ENCODE measurements at places on chromosomes 3 and 15.
A peak's percentile ranks its signal among the peaks of the same experiment; 100 is the strongest.

DNA sequence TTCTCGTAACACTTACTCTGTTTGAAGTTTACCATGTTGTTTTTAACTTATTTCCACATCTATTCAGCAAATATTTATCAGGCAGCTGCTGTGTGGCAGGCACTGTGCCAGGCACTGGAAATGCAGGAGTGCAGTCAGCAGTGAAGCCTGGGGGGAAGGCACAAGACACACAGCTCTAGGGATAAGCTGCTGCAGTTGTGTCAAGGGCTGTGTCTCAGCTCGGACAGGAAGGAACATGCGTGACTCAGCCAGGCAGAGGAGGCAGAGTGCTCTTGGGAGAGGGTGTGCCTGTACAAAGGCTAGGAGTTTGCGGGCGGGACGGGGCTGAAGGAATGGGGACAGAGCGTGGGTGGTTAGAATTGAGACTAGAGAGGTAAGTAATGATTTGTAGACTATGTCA lies 24.7 kb downstream of the LYSMD4 start:
- no peak for DNase-seq

- no peak for DNase-seq
These were observed 95.0 kb upstream of the HACD2 start for GRCh38 chr3:123679712-123680386.

DNA sequence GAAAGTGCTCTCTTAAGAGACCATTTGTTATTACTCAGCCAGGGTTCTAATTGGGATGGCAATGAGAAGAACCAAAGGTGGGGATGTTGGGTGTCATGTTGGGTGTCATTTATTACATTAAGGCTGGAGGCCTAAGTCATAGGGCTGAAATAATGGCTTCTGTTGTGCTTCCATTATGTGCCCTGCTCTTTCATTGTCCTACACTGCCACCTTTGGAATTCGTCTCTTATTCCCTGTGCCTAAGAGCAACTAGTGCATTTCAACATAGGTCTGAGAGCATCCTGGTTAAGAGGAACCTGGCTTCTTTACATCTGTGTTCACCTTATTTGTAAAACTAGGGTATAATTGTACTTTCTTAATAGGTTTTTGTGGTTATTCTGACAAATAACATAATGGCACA lies 32.2 kb downstream of the RIOX2 start:
- no peak for DNase-seq

DNA sequence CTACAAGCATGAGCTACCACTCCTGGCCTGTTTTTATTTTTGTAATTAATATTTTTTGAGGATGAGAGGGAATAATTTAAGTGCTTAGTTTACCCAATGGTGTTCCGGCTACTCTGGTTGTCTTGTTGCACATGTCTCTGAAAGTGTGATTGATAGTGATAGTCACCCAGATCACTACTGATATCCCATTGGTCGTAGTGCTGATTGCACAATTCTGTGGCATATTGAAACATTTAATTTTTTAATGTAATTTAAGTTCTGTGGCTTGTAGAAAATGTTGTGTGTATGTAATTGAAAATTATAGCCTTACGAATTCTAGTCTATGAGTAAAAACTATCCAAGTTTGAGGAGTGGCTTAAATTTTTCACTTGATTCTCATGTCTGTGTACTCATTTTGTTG lies 11.9 kb downstream of the ARIH2 start:
- DNase-seq: no peak

GRCh38 chr3:72997421-72997961 lies 880 bp downstream of the PPP4R2 start:
- DNase-seq: no peak

GRCh38 chr15:39948817-39949216 lies 14.9 kb downstream of the EIF2AK4 start:
- DNase-seq: peak; percentile 12

- no peak for DNase-seq
These were observed 83.7 kb downstream of the TRAK1 start for GRCh38 chr3:42174679-42175385.

- DNase-seq: no peak
These were observed 767.7 kb downstream of the TUSC7 start for GRCh38 chr3:117477214-117477755.

GRCh38 chr15:71115567-71116351 lies 488 bp downstream of the THSD4 start:
- DNase-seq: no peak

DNA sequence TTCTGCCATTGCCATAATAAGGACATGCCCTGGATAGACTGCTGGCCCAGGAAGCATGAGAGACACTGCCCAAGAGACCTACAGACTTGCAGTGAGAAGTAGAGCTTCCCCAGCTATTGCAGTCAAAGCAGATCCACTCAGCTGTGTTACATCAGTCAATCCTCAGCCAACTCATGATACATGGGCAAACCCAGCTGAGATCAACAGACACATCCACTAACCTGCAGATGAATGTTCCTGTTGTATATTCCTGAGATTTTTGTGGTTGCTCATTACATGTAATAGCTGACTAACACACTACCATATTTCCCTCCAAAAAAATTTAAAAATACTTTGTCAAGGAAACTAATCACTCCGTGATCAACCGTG lies 68.6 kb downstream of the DCLK3 start:
- no peak for DNase-seq

- no peak for DNase-seq
These were observed 442.4 kb upstream of the RARB start for GRCh38 chr3:24985668-24986067.

- no peak for DNase-seq
These were observed 45.9 kb upstream of the THUMPD3 start for GRCh38 chr3:9316881-9317361.
